Bone marrow (tissue), 2 donors: ENCODE measurements at places on chromosomes 12 and 14.

- no peak for DNase-seq
Observed at GRCh38 chr12:88684610-88685009, 104.3 kb upstream of the KITLG start.

- no peak for DNase-seq
Observed at GRCh38 chr14:103257211-103257962, 76.7 kb upstream of the EIF5 start.

DNA sequence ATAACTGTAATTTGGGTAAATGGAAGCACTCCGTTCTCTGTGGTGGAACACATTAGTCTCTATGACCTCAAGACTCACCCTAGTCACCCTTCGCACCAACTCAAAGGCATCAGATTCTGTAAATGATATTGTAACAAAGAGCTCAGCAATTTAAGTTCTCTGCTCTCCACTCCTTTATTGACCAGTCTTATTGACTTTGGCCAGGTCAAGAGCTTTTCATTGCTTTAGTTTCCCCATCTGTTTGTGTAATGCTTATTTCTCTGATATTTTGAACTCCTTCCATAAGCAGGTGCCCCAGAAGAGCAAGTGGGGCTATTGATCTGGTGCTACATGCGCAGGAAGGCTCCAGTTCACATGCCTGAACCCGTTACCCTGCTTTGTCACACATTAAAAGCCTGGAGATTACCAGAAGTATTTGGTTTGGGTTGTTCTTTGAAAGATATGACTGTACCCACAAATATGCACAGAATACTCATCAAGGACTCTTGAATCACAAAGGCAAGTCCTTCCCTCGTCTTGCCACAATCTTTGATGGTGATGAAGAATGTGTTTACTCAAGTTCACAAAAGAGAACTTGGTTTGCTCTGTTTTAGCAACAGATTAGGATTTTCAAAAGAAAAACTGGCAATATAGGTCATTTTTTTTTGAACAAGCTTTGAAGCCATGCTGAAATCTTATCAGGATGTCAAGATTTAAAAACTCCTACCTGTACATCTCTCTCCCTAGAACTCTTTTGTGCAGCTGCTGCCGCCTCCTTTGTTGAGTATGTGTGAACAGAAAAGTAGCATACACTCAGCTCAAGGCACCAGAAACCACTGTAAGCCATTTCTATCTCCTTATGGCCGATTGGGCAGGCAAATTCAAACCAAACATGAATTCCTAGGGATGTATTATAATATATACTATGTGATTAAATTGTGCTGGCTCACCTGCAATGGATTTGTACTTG, 193.9 kb downstream of the BCAT1 start:
- DNase-seq: no peak

DNA sequence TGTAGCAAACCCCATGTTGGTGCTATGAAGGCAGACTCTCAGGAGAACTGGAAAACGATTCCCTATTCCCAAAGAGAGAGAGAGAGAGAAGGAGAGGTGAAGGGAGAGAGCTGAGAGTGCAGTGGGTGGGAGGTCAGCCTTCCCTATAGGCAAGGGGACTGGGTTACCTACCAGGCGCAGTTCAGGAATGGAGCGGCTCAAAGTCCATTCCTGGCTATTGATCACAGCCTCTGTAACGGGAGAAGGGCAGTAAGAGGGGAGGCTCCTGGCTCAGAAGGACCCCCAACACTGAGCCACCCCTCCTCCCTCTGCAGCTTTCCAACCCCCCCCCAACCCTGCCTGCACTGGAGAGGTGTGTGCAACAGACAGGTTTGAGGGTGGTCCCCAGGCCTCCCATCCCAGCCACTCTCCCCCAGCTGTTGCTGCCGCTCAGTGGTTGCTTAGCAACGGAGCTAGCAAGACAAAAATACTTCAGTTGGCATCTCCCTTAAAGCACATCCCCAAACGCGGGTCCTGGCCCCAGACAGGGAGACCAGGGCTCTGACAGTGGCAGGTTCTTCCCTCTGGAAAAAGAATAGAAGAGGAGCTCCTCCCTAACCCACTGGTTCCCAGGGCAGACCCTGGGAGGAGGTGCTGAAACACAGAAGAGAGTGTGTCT, 3.2 kb downstream of the AGAP2 start:
- no peak for DNase-seq

DNA sequence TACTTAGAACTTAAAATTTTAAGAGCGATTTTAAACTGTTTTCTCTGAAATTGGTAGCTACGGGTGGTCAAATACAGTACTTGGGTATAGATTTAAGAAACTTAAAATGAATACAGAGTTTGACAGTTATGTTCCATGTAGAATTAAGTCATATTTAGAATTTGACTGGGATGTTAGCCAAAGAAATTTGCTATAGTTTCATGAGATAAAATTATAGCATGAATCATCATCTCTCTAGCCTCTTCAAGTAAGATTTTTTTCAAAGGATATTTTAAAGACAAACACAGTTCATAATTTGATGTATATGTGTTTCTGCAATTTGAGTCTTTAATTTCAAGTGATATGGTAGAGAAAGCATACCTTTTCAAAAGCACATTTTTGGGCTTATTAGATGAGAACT, 41.0 kb downstream of the ZCRB1 start:
- DNase-seq: no peak

DNA sequence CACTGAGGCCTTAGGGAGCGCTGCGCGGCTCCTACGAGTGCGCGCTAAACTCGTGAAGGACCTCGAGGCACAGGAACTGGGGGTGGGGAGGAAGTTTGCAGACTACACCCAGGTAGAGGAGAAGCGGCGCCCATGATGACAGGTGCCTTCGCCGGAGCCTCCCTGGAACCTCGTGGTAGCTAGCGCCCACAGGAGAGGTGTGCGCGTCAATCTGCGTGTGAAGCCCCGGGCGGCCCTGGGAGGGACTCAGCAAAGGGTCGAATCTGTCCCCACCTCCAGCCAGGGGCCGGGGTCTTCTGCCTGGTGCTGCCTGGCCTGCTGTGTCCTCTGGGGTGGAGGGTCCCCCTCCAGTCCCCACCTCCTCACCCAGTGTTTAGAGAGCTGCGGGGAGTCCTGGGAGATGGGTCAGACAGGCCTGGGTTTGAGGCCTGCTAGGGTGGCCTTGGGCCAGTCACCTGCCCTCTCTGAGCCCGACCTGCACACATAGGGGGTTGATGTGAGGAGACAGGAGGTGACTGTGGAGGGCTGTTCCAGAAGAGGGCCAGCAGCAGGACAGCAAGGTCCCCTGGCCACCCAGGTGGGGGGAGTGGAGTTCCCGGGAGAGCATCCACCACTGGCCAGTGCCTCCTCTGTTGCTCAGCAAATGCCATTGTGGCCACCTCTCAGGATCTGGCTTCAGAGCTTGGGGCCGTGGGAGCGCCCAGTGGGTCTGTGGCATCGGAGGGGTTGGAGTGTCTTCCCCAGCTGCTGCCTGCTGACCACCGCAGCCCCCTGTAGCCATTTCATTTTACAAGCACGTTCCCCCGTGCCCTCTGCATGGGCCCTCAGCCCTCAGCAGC, 20.2 kb upstream of the KIF26A start:
- no peak for DNase-seq

DNA sequence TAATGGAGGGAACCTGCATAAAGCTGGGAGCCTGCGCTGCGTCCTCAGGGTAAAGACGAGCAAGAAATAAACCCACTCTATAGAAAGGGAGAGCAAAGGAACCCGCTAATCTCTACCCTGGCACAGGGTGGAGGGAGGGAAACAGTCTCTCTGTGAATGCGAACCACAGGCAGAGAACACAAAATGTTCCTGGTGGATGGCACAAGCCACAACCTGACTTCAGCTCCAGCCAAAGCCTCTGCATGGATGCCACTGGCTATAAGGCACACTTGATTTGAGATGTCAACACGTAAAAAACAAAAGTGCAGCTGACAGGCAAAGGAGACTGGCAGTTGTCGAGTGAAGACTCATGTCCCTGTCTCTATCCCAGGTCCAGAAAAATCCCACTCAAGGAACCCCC, 32.4 kb downstream of the CHGA start:
- no peak for DNase-seq

DNA sequence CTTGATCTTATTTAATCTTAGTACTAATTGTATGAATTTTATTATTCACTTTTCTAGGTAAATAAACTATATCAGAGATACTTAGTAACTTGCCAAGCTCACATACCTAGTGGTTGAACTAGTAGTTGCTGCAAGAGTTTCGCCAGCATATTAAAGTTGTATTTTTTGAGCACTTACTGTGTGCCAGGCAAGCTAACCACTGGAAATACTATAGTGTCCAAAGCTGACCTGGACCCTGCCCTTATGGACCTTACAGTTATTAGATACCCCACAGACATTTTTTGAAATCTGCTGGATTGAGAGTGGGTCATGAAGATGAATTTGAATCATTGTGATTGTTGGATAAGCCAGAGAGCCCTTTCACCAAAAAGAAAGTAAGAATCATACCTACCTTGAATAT, 125.0 kb downstream of the RAD51B start:
- DNase-seq: no peak

DNA sequence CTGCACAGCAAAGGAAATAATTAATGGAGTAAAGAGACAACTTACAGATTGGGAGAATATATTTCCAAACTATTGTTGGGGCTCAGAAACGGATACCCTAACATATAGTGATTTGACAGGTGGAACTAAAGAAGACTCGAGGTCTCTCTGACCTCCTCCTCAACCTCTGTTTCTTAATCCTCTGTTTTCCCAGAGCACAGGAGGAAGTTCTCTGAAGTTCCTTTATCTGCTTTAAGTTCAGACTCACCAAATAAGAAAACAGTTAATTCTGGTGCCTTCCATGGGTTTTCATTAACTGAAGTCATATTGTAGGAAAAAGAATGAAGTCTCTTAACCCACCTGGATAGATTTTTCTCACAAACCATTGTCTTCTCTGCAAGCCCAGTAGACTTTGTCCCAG, 29.2 kb downstream of the CLEC2D start:
- no peak for DNase-seq

DNA sequence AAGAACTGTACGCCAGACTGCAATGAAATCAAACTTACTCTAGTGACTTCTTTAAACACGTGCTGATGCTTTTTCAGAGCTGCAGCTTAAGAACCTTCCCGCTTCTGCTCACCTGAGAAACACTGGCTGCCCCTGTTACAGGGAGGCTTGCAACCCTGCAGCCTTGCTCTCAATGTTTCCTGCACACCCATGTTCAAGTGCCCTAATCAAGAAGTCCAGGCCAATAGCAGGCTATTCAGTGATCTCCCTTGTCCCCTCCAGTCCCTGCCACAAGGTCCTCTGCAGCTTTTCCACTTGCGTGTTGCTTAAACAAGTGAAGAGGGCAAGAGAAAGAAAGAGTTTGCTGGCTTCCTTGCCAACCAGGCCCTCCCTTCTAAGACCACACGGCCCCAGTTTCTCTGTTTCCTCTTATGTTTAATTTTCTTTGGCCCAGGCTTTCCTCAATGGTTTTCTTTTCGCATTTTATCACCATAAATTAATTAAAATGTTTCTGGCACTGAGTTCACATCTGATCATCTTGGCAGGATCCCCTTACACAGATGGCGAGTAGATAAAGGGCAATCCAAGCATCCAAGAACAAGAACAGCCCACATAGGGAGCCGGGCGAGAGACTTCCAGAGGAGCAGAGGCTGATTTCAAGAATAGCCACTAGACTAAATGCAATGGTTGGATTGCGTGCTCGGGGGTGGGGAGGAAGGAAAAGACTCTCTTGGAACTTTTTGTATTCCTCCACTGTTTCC, 82.3 kb upstream of the CDKN3 start:
- no peak for DNase-seq

DNA sequence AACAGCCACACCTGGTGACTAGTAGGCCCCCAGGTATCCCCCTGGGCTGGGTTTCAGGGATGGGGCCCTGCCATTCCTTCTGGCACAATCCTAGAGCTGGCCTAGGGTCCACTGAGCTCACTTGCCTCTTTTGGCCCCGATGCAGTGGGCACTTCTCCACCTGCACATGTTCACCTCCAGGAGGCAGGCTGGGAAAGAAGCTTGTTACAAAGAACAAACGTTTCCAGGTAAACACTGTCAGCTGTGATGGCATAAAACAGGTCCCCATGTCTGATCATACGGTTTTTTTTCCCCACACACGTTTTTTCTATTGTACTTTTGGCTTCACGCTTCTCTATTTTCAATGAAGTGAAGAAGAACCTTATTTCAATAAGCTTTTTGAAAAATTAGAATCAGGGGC, 15.8 kb upstream of the HVCN1 start:
- DNase-seq: no peak

DNA sequence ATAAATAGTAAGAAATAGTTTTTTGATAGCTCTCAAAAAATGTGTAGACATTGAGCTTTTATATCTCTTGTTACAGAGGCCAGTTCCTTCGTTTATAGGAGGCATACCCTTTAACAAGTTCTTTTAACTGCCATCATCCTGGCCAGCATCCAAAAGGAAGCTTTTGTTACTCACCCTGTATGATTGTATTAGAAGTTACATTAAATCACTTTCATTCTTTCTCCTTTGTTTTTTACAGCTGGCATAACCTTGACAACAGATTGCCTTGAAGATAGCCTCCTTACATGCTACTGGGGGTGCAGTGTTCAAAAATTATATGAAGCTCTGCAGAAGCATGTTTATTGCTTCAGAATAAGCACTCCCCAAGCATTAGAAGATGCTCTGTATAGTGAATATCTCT, 20.1 kb downstream of the CGRRF1 start:
- no peak for DNase-seq

DNA sequence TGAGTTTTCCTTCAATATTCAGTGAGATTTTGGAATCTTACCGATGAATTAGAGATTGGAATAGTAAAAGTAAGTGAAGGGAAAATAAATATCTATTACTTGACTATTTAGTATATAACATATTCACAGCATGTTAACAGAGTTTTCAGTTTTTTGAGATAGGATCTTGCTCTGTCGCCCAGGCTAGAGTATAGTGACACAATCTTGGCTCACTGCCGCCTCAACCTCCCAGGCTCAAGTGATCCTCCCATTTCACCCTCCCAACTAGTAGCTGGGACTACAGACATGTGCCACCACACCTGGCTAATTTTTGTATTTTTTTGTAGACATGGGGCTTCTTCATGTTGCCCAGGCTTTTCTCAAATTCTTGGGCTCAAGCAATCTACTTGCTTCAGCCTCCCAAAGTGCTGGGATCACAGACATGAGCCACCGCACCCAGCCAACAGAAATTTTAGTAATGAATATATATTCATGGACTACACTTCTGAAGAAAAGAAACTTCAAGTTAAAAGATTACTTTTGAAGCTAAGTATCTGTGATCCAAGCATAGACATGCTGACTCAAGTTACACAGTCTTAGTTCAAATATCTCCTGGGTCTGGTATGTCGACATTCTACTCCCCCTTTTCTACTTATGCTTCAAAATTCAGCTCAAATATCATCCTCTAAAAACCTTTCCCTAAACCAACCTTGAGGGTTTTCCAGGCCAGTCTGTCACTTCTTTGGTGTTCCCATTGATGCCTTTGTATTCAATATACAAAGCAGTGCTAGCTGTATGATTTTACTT, 13.8 kb downstream of the UBE2N start:
- DNase-seq: no peak

DNA sequence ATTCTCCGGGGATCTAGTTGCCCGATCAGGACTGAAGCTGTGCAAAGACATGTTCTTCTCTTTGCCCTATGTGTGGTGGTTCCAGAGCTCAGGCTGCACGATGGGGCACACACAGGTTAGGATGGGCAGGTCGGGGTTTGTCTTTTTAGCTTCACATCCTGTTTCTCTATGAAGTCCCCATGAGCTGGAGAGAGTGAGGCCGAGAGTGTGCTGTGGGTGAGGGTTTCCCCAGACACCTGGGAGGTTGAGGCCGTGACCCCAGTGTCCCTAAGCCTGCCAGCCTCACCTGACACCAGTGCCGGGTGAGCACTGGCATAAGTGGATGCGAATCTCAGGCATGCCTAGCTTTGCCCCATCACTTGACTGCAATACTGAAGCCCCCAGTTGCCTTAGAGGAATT, 32.9 kb upstream of the IGF1 start:
- DNase-seq: no peak
